Amniotic stem cell (primary cell): ENCODE measurements at places on chromosomes 7 and 10.

DNA sequence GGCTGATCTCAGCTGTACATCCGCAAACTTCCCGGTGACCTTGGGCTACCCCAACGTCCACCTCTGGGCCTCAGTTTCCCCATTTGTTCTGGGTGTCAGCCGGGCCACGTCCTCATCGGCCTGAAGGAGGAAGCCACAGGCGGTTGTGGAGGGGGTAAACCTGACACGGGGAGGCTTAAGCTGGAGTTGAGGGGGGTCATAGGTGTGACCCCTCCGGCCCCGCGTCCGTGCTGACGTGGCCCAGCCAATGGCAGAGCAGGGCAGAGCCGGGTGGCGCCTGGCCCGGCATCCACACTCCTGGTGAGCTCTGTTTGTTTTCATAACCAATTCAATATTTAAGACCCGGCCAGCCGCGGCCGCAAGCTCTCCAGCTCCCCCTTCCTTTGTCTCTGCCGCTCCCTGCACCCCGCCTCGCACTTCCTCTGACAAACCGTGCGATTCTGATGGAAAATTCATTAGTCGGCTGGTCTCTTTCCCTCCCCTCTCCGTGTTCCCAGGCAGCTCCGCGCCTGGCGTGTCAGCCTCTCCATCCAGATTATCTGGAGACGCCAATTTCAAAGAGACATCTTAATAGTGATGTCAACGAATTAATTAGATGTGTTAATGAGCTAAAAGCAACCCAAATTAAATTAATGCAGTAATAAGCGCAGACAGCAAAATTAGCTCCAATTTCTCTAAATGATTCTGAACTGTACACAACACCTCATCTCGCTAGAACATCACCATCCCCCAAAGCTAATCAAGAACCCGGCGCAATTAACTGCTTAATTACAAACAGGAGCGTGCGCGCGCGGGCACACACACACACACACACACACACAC lies 55.4 kb downstream of the MICALL2 start:
- peak; percentile 8 for DNase-seq

GRCh38 chr7:104855861-104856260 lies 158.1 kb upstream of the KMT2E start:
- DNase-seq, result no peak

GRCh38 chr10:91146146-91146545 lies 74.3 kb upstream of the PCGF5 start:
- DNase-seq, result no peak

DNA sequence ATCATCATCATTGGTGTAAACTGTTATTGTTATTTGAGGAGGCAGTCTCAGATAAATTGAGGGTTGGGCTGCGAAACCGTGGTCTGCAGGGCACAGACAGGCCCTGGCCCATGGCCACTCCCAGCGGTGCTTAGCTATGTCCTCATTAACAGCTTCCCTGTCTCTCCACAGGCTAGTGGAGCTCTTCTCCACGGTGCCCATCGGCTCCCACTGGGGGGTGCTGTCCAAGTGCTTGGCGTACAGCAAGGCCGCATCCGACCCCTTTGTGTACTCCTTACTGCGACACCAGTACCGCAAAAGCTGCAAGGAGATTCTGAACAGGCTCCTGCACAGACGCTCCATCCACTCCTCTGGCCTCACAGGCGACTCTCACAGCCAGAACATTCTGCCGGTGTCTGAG lies 21.6 kb downstream of the GPR26 start:
- DNase-seq, result no peak

GRCh38 chr7:128003787-128004186 lies 27.4 kb downstream of the LRRC4 start:
- DNase-seq, result no peak

DNA sequence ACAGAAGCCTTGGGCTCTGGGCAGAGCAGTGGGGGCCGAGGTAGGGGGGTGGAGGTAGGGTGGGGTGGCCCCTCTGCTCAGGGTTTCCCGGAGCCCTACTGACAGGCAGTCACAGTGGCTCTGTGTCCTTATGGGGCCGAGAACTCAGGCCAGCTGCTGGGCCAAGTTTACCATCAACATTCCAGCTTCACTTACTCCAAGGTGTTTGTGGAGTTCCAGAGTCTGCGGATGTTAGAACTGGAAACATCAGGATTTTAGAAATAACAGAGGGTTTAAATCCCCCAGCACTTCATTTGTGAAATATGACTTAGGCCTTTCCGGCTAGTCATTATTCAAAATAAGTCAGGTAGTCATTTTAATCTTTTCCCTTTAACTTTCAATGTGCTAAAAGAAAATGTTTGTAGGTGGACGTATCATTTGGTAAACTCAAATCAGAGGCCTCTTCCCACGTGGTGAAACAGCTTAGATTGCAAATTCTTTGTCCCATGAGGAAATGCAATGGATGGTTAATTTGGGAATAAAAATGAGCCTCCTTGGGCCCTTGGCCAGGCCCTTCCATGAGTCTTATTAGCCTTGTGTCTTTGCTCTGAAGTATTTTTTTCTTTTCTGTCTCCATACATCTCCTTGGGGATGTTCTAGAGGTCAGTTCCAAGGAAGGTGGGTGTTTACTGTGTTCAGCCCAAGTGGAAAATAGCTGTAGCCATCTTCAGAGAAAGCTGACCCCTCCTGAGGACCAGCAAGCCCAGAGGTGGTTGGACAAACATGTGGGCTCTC lies 99.6 kb upstream of the BTBD16 start:
- DNase-seq, result no peak

DNA sequence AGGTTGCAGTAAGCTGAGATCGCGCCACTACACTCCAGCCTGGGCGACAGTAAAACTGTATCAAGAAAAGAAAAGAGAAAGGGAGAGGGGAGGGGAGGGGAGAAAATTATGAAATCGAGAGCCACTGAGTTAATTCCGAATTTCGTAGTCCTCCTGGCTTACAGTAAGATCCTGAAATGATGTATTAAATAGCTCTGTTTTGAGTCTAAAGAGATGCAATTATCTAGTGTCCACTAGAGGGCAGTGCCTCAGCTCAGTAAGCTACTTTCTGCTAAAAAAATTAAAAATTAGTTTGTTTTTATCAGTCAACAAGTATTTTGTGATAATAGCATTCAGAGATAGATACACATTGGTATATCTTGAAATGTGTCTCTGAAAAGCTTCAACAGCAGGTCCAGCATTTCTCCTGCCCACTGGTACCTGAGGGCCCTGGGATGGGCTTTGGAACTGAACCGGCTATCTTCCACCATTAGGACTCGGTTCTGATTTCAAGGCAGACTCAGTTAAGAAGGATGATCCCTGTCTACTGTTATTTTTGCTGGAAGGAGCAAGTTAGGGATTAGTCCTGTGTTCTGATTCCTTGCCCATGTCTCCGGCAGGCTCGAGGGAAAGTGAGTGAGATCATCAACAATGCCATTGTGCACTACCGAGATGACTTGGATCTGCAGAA lies 19.5 kb downstream of the TSPAN33 start:
- peak; percentile 54 for DNase-seq

GRCh38 chr7:1297017-1297960 lies 64.6 kb downstream of the UNCX start:
- DNase-seq, result no peak

GRCh38 chr7:47451851-47452205 lies 130.1 kb downstream of the TNS3 start:
- DNase-seq, result no peak

DNA sequence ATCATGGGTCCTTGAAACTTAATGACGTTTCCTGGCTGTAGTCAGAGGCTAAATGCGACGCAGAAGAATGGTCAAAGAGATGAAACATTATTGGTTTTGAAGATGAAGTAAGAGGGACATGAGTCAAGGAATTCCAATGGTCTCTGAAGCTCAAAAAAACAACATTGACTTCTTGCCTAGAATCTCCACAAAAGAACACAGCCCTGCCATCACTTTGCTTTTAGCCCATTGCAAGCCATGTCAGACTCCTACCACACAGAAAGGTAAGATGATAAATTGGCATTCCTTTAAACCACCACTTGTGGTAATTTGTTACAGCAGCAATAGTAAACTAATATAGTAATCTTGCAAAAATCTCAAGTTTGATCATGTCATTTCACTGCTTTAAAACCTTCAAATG lies 109.4 kb downstream of the TMEM26 start:
- no peak for DNase-seq

DNA sequence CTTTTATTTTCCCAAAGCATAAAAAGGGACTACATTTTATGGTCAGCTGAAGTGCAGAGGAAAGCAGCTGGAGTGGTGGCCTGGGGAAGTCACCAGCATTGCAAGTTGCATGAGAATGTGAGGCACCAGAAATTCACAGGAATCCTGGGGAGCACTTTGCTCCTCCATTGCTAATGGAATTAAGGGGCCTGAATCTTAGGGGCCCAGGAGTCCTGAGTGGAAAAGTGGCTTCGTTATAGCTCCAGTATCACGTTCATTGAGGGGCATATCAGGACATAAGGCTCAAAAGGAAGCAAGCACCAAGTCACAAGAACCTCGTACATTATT lies 53.0 kb upstream of the LRRC17 start:
- no peak for DNase-seq

DNA sequence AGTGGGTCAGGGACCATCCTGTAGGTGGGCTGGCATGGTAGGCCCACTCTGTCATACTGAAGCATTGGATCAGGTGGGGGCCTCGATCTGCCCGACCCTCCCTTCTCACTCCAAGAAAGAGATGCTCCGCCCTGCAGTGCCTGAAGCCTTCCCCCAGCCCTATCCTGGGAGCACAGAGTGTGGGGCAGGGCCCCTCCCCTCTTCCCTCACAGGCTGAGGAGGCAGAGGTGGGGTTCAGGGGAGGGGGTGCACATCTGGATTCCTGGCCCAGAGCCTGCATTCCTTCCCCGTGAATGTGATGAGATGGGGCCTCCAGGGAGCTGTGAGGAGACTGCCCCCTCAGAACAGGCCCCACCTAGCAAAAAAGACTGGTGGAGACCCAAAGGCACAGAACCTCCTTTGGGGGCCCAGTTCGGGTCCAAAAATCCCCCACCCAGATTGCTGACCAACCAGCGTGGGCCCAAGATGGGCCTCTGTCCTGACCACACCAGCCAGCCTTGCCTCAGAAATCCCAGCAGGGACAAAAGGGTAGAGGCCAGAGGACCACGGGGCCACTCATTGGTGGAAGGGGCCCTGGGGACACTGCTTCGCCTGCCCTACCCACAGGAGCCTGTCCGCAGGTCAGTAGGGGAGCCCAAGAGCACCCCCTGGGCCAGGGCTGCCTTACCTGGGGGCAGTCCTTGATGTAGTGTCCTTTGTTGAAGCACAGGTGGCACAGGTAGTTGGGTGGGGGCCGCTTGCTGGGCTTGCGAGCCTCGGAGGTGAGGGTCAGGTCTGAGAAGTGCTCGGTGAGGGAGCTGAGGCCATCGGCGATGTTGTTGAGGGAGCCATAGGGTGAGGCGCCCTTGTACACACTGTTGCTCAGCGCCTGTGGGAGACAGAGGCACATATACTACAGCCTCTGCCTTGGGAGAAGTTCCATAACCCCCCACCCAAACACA lies 13.3 kb downstream of the ZCCHC24 start:
- no peak for DNase-seq

DNA sequence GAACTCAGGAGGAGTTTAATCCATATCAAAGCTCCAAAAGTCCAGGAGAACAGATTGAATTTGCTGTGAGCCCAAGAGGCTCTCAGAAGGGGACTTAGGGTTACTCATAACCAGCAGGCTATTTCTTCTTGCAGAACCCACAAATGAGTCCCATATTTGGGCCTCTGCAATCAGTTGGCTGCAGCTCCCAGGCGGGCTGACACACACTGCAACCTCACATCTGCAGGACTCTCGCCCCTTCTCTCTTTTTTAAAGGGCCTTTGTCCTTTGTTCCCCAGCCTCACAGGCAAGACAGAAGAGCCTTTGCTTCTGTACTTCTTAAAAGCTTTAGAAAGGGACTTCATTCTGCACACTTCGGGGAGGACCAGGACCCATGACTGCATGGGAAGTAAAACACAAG lies 26.7 kb downstream of the CREB3L2 start:
- DNase-seq, result peak; percentile 30

DNA sequence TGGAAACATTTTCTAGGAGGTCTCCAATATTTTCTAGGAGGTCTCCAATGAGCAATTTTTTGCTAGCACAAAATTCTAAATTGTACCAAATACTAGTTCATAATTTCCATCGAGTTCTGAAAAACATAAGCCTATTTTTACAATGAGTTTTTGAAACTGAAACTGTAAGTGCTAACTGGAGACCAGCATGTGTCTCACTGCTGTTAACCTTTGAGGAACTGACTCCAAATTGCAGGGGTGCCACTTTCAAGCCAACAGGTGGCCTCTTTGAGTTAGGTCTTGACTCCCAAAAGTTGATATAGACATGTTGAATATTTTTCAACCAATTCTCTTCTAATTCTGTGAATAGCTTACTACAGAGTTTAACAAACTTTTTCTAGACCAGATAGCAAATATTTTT lies 58.8 kb downstream of the CAV1 start:
- no peak for DNase-seq

DNA sequence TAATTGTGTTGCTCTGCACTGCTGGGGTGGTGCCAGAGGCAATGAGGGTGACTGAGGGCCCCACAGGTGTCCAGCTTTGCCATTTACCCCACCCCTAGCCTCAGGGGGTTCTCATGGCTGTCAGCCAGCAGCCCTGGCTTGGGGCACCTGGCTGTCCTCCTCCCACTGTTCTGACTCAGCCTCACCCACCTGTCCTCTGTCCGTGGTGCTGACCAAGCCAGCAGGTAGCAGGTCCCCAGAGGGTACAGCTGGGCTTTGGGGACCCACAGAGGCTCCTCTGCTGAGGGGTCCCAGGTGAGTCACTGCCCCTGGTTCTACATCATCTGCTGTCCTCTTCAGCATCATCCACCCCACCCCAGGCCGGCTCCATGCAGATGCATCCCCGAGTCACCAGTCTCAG lies 32.2 kb upstream of the ZNF716 start:
- no peak for DNase-seq

DNA sequence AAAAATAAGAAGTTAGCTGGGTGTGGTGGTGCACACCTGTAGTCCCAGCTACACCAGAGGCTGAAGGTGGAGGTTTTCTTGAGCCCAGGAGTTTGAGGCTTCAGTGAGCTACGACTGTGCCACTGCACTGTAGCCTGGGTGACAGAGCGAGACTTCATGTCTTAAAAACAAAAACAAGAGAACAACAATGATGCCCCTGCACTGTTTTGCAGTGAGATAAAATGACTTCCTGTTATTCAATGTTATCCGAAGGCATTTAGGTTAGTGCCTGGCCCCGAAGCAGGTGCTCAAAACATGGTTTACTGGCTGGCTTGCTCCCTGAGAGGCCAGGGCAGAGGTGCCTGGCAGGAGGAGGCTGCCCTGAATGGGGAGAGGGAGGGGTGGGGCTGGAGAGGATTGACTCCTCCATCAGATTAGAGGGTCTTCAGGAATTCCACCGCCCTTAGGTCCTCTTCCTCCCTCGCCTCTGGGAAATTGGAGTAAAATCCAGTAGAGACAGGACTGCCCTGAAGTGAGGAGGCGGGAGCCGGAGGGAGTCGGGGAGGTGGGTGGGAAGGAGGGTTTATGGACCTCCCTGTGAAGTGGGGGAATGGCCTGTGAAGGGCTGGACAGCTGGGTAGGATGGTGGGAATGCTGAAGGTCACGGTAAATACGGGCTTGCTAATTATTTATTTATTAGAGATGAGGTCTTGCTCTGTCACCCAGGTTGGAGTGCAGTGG lies 6.8 kb upstream of the CLDN4 start:
- no peak for DNase-seq

- no peak for DNase-seq
Measured at GRCh38 chr10:24552346-24553016, 171.2 kb downstream of the ARHGAP21 start.

- no peak for DNase-seq
Measured at GRCh38 chr10:50929670-50930069, 44.2 kb upstream of the A1CF start.
